ENCODE measurements at places on chromosomes 4 and X. TPM values are rescaled to one million over a fixed set of nuclear protein-coding genes. Genes with fewer than 3 reads are reported as not detected.

DNA sequence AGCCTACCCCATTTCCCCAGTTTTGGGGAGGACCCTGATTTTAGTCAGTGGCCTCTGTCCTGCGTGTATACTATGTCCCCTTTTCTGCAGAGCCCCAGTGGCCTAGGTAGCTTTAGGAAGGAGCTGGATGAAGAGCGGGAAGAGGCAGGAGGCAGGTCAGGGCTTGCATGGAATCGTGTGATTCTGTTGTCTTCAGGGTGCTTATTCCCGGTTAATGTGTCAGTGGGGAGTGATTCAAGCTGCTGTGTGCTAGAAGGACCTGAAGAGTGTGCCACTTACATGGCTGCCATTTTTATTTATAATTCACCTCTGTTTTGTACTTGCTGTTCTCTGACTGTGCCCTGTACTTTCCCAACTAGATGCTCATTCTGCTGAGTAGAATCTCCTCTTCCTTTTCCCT, 127.3 kb upstream of the AMOT start:
- DNase-seq = no peak

DNA sequence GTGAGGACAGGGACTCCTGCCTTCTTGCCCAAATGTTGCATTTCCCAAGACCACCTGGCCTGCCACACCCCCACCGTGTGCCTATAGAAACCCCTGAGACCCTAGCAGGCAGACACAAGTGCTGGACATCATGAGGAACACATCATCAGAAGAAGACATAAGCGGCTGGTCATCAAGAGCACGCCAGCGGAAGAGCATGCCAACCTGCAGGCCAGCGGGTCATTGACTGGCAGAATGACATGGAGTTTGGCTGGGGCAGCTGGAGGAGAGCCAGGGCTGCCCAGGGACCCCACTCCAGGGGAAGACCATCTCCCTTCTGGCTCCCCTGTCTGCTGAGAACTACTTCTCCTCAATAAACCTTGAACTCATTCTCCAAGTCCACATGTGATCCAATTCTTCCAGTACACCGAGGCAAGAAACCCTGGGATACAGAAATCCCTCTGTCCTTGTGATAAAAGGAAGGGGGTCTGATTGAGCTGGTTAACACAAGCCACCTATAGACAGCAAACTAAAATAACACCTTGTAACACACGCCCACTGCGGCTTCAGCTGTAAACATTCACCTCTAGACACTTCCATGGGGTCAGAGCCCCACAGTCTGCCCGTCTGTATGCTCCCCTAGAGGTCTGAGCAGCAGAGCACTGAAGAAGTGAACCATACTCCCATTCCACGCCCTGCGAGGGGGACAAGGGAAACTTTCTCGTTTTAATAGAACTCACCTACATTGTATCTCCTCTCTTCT, 164.8 kb upstream of the EMCN start:
- DNase-seq = no peak

- no peak for DNase-seq
Observed at GRCh38 chr4:7076696-7077082, 8.8 kb upstream of the GRPEL1 start.

- DNase-seq = no peak
Observed at GRCh38 chr4:102564399-102565059, 63.4 kb downstream of the NFKB1 start.

Gene NWD2
- polyA plus RNA-seq = 0.23 TPM

Gene JCHAIN
- polyA plus RNA-seq = 0.96 TPM

All from left kidney (tissue), 8 donors.